ENCODE measurements at places on chromosomes 1 and 21.

- DNase-seq: peak; percentile 7
Measured at GRCh38 chr1:57423656-57424211, at the start of gene DAB1. DAB1 (minus strand) TSS chr1:57424060; CDS start chr1:57291030, 133,030 bp downstream.

DNA sequence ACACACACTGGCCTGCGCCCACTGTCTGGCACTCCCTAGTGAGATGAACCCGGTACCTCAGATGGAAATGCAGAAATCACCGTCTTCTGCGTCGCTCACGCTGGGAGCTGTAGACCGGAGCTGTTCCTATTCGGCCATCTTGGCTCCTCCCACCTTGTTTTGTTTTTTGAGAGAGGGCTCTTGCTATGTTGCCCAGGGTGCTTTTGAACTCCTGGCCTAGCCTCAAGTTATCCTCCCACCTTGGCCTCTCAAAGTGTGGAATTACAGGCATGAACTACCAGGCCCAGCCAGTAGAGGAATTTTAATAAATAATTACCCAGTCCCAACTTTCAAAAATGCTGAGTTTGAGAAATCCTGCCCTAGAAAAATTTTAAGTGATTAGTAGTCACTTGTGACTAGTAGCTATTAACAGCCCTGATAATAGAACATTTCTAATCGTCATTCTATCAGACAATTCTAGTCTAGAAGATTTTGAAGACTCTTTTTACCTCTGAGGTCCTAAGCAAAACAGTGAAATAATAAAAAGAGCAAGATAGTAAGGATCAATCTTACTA lies 30.9 kb upstream of the SLC35D1 start:
- DNase-seq: no peak

- peak; percentile 8 for DNase-seq
Measured at GRCh38 chr1:115069659-115070308, 19.5 kb downstream of the TSPAN2 start.

- DNase-seq: no peak
Measured at GRCh38 chr21:33869873-33870272, 45.7 kb downstream of the ATP5PO start.

DNA sequence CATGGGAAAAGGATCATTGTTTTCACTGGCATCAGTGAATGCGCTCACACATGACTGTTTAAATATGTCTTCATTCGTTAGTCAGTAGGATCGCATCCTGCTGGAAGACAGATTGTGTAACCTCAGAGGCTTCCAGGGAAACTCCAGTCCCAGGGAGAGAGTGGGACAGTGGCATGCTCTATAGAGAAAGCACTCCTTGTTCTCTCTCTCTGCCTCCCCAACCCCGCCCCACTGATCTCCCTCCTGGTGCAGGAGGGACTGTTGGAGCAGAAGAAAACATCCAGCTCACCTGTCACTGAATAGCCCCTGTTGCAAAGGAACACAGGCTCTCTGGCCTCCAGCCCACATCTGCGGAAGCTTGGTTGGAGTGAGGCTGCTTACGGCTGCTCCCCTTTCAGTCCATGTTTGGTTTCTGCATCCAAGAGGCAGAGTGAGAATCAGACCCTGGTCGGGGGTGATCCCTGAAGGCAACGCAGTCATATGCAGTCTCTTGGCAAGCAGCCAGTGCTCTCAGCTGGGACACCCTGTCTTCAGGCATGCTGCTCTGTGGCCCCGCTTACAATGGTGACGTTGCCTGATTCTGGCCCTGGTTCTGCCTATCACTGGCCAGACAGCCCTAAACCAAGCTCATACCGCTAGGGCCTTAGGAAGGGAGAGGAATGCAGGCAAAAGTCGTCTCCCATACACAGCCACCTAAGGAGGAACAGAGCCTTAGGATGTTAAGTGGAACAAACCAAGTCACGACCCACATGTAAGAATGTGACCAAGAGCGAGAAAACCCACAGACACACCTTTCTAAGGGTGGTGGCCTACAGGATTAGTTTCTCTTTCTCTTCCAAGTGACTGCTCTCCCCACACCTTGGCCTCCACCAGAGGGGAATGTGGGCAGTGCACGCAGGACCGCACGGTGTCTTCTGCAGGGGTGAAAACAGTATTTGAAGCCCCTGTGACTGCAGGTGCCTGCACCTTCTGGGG lies 39.7 kb downstream of the BACE2 start:
- peak; percentile 69 for DNase-seq

GRCh38 chr1:185441605-185442004 lies 124.6 kb upstream of the IVNS1ABP start:
- peak; percentile 72 for DNase-seq

- DNase-seq: peak; percentile 97
Measured at GRCh38 chr1:38009088-38009840, 3.3 kb upstream of the UTP11 start.

GRCh38 chr1:152125834-152126443 lies 10.7 kb upstream of the TCHH start:
- DNase-seq: no peak

- peak; percentile 13 for DNase-seq
Measured at GRCh38 chr1:229862017-229862774, 204.8 kb upstream of the GALNT2 start.
